Activated CD4-positive, CD25-positive, alpha-beta regulatory T cell treated with anti-CD3 and anti-CD28 coated beads, Interleukin-2, amount 50 U/mL, for 72 hours (primary cell): ENCODE measurements at places on chromosomes 11 and 22.
A peak's percentile ranks its signal among the peaks of the same experiment; 100 is the strongest.

DNA sequence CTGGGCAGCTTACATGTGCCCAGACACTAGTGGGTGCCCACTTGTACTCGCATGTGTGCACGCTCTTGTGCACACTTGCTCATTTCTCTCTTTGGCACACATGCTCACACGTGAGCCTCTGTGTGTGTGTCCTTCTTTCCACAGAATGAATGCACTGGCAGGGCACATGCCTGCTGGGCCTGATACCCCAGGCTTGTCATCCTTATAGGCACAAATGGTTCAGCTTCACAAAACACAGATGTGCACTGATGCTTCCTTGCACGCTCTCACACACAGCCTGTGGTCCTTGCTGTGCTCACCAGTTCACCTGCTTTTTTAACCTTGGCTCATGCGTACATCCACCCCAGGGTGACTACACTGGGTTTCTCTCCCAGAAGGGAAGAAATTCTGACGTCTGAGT lies 174.8 kb downstream of the BUD13 start:
- DNase-seq, result no peak

- no peak for DNase-seq
Observed at GRCh38 chr11:128453444-128454336, 133.7 kb downstream of the ETS1 start.

GRCh38 chr11:129699711-129700304 lies 115.8 kb upstream of the TMEM45B start:
- DNase-seq, result no peak

GRCh38 chr11:134504146-134504905 lies 92.3 kb upstream of the B3GAT1 start:
- DNase-seq, result no peak

DNA sequence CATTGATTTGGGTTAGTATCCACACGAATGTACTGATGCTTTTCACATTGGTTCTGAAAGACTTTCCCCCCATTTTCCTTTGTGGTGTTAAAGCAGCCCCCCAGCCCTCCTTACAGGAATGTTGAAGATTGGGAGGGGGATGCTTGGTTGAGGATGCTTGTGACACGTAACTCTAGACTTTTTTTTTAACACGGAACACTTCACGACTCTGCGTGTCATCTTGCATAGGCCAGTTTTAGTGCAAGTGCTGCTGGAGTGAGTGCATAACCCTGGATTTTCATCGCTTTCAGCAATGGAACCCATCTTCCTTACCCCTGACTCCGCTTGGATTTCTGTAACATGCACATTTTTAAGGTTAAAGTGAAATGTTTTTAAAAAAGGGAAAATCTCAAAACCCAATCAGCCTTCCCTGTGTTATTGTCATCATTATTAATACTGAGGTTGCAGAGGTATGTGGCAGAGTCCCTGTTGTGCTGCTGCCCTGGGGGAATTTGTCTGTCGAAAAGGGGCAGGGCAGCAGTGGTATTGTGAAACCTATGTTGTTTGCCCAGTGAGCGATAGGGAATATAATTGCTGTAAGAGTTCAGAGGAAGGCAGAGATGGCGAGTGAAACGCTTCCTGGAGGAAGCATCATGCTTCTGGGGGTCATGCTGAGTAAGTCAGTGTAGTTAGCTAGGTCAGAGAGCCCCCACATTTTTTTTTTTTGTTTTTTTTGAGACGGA lies 12.1 kb downstream of the CECR2 start:
- DNase-seq, result no peak

DNA sequence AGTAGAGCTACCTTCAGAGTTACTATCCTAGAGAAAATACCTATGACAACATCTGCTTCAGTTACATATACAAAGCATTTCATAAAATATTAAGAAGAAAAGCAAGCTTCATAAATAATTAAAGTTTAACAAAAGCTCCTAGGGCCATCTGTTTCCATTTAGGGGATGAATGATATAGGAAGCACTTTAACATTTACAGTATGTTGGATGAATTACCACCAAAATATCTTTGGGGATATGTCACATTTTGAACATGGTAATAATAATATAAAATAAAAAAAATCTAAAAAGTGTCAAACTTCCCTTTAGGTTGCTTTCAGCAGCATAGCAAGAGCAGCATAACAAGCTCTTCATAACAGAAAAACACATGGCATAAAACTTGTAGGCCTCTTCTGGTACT lies 104.6 kb downstream of the ATG16L2 start:
- DNase-seq, result no peak

DNA sequence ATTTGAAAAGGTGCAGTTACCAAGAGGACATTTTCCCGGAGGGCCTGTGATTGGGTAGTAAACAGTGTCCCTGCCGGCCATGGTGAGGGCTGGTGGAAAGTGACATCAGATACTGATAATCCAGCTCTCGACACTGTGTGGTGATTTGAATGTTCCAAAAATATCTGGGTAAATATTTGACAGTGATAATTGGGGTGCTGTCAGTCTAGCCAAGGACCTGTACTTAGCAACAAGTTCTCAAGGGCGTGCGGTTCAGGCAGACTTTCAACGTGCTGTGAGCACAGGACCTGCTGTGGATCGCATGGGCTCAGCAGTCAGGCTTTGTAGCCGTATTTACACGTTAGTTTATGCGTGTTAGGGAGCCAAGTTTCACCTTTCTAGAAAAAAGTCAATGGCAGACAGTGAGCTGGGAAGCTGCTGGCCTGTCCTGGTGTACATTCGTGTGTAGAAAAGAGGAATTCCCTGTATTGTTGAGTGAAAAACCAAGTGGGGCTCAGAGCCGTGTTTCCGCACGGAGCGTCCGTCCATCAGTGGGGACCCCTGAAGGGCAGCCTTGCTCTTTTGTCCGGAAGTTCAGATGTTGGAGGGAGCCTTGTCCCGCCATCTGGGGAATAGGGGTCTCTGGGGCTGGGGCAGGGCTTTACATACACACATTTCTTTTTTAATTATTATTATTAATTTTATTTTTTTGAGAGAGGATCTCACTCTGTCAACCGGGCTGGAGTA lies 11.3 kb downstream of the TRMU start:
- DNase-seq, result no peak

DNA sequence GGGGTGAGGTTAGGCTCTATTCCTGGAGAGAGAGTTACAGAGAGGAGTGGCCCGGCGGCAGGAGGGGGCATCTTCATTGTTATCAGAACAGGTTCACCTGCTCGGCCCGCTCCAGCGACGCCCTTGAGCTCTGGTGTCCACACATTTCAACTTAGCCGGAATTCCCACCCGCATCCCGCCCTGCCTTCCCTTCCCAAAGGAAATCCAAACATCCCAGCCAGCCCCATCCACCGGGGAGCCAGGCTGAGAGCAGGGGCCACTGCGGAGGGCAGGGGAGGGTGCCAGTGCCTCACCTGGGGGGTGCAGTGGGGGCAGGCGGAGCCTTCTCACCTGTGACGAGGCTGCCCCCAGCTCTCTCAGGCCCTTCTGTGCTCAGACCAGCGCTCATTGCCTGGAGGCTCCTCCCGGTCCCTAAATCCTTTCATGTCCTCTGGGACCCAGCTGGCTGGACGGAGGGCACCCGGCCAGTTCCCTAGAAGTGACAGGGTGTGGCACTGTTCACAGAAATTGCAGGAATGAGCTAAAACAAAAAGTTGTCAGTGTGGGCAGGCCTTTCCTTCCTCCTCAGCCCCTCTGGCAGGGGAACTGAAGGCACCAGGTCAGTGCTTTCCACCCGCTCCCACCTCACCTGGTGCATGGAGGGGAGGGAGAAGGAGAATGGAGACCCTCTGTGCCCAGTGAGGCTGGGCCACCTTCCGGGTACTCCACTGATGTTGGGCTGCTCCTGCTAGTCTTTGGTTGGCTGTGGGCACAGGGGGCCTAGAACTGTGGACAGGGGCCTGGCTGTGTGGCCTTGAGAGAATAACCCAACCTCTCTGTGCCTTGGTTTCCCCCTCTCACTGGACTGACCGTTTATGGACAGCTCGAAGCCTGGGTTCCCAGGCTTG lies 2.2 kb upstream of the MRGPRG start:
- DNase-seq, result peak; percentile 18

- DNase-seq, result no peak
Observed at GRCh38 chr11:30533445-30533947, 52.7 kb downstream of the MPPED2 start.

DNA sequence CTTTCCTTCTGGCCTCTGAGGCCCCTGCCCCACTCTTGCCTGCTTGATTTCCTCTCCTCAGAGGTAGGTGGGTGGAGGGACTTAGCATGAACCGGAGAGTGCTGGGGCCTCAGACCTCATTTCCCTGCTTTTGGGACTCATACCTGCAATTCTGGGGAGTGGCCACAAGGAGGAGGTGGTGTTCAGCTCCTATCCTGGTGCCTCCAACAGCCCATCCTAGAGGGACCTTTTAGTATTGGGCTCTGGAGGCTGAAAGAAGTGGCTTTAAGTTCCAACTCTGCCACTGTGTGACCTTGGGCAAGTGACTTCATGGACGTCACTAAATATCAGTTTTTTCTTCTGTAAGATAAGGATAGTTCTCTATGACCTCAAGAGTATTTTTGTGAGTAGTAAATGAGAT lies 98.6 kb downstream of the KIAA1671 start:
- no peak for DNase-seq

DNA sequence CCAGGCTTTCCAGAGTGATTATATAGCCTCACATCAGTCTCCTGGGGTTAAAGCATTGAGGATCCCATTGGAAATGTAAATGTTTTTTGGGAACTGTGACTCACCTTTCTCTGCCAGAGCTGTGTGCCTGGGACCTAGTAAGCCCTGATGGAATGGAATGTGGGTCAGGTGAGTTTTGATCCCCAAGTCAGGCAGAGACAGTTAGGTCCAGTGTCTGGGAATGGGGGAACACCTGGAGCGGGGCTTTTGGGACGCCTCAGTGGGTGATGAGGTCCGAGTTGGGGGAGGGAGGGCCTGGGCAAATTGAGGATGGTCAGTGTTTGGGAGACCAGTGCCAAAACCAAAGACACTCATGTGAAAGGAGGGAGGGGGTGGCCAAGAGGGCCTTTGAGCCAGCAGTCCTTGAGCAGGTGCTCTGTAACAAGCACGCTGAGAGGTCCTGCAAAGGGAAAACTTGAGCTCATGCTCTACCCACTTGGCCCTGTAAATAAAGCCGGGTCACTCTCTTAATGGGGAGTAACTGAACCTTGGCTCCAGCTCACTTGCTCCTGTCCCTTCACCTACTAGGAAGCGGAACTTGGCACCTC lies 104.7 kb downstream of the NAV2 start:
- no peak for DNase-seq

DNA sequence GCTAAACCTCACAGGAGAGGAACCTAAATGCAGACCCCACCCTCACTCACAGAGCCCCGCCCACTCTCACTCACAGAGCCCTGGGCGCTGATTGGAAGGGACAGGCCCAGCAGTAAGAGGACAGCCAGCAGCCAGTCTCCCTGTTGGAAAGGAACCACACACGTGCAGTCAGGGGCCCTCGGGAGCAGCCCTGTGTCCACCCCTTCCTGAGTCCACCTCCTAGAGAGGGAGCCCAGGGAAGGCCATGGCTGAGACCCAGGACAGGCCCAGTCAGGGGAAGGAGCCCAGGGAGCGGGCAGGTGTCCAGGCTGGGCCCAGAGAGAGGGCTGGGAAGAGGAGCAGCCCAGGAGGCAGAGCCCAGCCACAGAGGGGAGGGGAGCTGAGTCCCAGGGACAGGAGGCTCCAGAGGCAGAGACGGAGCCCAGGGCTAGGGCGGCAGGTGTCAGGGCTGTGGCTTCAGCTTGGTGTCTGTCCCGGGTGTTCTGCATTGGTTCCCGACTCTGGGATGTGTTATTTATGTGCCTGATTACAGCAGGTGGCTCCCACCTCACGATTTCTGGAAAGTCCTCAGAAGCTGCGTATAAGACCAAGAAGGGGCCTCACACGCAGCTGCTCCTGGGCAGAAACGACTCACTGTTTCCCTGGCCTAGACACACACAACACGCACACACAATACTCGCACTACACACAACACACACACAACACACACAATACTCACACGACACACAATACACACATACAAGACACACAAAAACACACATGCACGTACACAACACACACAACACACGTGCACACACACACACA lies 9.0 kb upstream of the APOBEC3H start:
- no peak for DNase-seq

- no peak for DNase-seq
Observed at GRCh38 chr11:82814379-82814778, 80.7 kb upstream of the FAM181B start.

- DNase-seq, result peak; percentile 82
Observed at GRCh38 chr22:20857838-20858614, 585 bp downstream of the PI4KA start.

GRCh38 chr11:1072821-1073231 lies 1.8 kb upstream of the MUC2 start:
- DNase-seq, result peak; percentile 29

- no peak for DNase-seq
Observed at GRCh38 chr11:78218707-78219492, 30.2 kb downstream of the USP35 start.

DNA sequence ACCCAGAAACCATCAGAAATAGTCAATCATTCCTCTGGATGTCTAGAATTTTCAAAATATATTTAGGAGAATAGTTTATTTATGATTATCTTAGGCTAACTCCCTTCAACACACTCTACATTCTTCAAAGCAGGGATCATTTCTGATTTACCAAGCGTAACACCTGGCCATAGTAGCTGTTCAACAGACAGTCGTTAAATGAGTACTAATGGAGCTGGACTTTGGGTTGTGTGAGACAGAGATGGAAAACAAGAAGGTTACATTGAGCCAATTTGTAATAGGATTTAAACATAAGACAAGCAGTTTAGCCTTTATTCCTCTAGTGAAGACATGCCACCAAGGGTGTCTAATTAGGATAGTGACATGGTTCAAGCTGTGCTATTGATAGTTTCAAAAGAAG lies 129.2 kb upstream of the ANO3 start:
- no peak for DNase-seq

DNA sequence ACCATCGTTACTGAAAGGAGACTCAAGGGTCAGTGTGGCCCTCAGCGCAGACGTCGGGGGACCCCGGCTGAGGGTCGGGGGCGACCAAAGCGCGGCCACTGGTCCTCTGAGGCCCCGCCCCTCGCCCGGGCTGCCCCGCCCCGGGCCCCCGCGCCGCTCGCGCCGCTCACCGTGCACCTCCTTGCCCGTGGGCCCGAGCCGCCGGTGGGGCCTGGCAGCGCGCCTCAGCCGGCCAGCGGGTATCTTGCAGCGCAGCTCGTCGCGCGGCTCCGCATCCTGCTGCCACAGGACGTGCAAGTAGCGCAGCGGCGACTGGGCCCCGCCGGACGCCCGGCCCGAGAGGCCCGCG lies 419 bp downstream of the ANKRD54 start:
- no peak for DNase-seq

DNA sequence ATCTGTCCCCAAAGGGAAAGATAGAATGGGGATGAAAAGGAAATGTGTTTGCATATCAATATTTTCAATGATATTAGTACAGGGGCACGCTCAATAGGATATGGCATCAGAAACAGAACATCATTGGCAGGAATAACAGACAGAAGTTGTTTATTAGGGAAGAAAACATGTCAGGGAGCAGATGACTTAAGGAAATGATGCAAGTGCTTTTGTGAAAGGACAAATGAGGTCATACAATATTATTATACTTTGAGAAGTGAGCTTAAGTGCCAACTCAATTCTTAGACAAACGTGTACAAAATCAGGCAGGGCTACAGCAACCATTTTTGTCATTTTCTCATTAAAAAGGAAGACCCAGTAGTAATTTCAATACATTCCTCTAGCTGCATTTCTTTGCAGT lies 388.4 kb downstream of the SOX6 start:
- no peak for DNase-seq
